NCI-H526 (cell line): ENCODE measurements at places on chromosomes 6 and 20.
A peak's percentile ranks its signal among the peaks of the same experiment; 100 is the strongest.

DNA sequence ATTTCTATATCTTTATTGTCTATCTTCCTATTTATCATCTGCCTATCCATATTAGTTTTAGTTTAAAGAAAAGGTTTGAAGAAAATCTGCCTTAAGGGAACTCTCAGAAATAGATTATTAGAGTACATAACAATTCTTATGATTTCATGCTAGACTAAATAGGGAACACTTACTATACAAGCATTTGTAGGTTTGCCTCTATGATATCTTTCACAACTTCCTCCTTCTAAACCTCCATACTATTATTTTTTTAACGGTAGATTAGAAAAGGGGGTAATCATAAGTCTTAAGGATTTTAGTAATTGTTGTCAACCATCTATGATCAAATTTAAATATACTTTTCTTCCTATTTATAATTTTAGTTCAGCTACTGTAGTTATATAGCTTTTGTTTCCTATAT, 11.6 kb upstream of the DSE start:
- no peak for DNase-seq

DNA sequence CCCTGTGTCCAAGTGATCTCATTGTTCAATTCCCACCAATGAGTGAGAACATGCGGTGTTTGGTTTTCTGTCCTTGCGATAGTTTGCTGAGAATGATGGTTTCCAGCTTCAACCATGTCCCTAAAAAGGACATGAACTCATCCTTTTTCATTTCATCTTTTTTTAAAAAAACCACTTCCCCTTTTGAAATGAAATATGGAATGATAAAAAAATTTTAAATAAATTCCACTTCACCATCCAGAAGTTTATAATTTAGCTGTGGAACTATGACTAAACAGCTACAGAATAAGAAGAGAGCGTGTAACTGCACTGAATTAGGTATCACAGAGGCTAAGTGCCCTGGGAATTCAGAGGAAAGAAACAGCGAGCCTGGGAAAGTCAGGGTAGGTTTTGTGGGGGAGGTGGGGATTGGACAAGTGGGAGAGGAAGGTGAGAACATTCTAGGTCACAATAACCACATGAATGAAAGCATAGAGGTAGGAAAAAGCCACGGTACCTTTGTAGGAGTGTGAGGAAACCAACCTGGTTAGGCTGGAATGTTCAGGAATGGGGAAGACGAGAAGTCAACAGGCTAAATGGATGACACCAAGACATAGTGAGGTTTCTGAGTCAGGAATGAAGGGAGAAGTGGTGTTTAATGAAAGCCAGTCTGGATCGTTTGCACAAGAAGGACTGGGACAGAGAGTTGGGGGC, 11.0 kb downstream of the TRIM10 start:
- DNase-seq, result no peak

GRCh38 chr20:48190757-48191156, 405.5 kb upstream of the SULF2 start:
- DNase-seq, result no peak

GRCh38 chr20:41307021-41307420, 10.5 kb downstream of the ZHX3 start:
- no peak for DNase-seq

- DNase-seq, result peak; percentile 94
Observed at GRCh38 chr20:32067234-32067821, 15.3 kb downstream of the HCK start.

DNA sequence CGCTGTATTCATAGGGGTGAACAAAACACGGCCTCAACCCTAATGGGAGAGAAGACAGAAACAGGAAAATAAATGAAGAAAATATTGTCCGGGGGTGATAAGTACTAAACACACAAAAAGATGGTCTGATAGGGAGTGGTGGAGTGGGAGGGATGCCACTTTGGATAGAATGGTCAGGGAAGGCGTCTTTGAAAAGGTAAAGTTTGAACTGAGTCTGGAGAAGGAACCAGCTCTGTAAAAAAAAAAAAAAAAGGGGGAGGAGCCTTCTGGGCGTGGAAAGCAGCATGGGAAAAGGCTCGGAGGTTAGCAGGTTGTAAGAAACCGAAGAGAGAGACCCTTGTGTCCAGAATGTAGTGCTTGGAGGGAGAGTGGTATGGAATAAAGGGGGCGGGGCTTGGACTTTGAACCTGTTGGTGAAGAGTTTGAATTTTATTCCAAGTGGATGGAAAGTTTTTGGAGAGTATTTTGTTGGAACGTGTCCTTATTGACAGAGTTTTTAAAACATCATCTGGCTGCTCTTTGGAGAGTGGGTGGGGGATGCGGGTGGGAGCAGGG, 1.8 kb downstream of the CHMP4B start:
- peak; percentile 35 for DNase-seq

DNA sequence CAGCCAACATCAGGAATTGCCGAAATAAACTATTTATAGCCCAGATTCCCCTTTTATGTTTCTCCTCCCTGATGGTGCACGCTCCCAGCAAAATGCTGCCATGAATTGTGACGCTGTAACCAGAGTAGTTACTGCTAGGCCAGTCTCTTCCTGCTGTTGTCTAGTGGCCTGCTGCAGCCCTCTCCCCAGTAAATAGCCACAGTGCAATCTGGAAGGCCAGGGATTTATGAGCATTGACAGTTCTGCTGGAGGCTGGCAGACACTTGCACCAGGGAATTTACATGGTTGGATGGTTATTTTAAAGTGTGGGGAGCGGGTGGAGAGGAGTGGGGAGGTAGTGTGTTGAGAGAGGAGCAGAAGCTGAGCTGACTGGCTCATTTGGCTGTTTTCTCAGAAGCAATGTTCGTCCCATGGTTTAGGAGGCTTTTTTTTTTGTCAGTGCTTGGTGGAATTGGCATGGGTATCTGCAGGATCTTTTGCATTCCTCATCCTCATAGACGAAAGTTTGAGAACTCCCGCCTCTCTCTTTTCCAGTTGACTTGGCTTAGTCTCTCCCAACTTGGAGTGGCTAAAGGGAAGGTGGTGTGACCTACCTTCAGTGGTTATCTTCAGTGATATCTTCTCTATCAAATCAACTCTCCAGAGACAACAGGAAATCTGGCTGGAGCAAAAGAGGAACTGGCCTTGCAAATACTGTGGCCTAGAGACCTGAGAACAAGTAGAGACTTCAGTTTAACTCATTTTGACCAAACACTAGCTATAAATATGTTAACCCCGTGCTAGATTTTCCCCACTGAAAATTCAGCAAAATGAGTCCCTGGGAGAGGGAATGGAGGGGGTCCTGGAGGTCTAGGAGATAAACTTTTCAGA, 99.3 kb upstream of the VSTM2L start:
- no peak for DNase-seq

GRCh38 chr20:5279661-5280060, 37.1 kb downstream of the PROKR2 start:
- DNase-seq, result no peak

DNA sequence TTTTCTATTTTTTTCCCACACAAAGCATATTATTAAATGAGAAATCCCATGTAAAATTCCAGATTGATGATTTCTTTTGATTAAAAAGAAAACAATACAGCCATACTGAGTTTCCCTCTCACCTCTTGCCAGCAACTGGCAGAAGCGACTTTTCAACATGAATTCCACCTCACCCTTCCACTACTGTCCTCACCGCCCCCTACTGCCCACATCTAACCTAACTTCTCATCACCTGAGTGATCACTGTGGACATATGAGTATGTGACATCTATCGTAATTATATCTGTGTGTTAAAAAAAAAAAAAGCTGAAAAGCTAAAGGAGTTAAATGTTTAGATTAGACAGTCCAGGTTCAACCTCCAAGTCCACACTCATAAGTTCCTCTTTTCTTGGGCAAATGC, 528.6 kb downstream of the PRKN start:
- DNase-seq, result no peak

GRCh38 chr6:105994591-105995390, 91.3 kb upstream of the PRDM1 start:
- peak; percentile 29 for DNase-seq

GRCh38 chr6:56199956-56200355, 47.4 kb downstream of the COL21A1 start:
- DNase-seq, result no peak

GRCh38 chr6:622462-622861, 34.4 kb downstream of the HUS1B start:
- no peak for DNase-seq

DNA sequence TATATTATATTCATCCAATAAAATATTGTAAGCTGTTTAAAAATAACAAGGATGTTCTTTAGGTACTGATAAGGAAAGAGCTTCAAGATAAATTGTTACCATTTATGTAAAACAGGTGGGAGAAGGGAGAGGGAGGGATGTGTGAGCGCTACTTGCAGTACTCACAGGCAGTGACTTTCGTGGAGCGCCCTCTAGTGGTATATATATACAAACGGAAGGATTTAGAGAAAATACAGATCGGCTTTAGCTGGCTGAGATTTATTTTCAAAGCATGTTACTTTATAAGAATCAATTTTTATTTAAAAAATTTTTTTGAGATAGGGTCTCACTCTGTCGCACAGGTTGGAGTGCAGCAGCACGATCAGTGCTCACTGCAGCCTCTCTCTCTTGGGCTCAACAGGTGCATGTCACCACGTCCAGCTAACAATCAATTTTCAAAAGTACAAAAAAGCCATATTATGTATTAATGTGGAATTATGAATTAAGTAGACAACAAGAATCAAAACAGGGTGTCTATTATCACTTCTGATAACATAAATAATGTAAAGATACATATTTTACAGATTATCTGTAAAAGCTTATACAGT, 3.3 kb upstream of the MOG start:
- peak; percentile 89 for DNase-seq

DNA sequence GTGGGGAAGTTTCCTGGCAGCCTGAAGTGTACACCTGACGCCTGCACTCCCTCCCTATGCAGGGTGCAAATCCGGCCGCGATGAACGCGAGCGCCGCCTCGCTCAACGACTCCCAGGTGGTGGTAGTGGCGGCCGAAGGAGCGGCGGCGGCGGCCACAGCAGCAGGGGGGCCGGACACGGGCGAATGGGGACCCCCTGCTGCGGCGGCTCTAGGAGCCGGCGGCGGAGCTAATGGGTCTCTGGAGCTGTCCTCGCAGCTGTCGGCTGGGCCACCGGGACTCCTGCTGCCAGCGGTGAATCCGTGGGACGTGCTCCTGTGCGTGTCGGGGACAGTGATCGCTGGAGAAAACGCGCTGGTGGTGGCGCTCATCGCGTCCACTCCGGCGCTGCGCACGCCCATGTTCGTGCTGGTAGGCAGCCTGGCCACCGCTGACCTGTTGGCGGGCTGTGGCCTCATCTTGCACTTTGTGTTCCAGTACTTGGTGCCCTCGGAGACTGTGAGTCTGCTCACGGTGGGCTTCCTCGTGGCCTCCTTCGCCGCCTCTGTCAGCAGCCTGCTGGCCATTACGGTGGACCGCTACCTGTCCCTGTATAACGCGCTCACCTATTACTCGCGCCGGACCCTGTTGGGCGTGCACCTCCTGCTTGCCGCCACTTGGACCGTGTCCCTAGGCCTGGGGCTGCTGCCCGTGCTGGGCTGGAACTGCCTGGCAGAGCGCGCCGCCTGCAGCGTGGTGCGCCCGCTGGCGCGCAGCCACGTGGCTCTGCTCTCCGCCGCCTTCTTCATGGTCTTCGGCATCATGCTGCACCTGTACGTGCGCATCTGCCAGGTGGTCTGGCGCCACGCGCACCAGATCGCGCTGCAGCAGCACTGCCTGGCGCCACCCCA, 1.2 kb downstream of the GPR6 start:
- DNase-seq, result no peak

DNA sequence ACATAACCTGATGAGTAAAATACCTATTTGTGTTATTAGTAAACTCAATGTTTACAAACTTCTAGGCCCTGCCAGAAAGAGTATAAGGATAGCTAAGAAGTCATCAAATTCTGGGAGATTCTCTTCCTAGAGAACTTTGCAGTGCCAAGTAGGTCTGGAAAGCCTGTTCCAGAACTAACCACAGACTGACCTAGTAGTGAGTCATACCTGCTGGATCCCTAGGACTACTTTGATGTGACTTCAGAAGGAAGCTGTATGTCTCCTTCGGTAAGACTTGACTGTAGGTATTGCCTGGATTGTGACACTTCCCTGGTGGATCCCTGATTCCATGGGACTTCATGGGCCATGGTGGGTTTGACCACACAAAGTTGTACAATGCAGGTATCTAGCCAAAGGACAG, 131.7 kb downstream of the DNAH8 start:
- no peak for DNase-seq

GRCh38 chr6:74971633-74972032, 234.2 kb downstream of the COL12A1 start:
- DNase-seq, result no peak

DNA sequence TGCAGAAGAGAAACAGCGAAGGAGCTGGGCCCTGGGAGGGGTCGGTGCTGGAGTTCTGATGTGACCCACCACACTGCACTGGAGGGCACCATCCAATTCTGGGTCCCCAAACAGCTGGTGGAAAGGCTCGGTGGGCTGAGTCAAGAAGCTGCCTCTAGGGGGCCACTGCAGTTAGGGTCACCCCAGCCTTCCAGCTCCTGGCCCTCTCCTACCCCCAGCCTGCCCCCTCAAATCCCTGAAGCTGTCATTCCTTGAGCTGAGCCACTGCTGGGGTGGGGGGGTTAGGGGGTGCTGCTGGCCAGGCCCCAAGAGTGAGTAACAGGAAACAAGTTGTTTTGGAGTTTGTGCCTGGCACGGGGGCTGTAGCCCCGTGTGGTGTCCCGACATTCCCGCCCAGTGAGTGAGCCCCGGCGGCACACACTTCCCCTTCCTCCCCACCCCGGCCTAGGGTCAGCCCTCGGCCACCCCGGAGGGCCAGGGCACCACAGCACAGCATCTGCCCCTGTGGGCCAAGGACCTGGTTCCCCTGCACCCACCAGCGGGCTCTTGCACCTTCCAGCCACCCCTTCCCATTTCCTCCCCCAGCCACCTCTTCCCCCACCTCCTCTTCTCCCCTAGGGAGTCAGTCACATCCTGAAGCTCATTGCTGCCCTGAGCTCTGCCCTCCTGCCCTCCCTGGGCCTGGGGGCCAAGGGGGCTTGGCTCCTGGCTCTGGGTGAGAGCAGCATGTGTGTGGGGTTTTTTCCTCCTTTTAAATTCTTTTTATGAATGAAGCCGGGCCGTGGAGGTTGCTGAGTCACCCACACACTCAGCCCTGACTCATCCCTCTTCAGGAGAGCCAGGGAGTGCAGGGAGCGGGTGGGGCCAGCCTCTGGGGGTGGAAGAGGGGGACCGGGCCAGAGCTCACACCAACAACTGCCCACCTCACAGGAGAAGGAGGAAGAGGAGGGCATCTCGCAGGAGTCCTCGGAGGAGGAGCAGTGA, 4.6 kb downstream of the SMIM29 start:
- DNase-seq, result no peak
